ENCODE measurements at places on chromosomes 7 and 10. TPM values are rescaled to one million over a fixed set of nuclear protein-coding genes. Genes with fewer than 3 reads are reported as not detected.
A peak's percentile ranks its signal among the peaks of the same experiment; 100 is the strongest.

The NEBL gene
- not detected for total RNA-seq

The INPP5A gene
- 9.9 TPM for total RNA-seq

The LRRC17 gene
- 0.30 TPM for total RNA-seq

The BAZ1B gene
- total RNA-seq = 103 TPM

The MYO3A gene
- not detected for total RNA-seq

The GATA3 gene
- 52.0 TPM for total RNA-seq

DNA sequence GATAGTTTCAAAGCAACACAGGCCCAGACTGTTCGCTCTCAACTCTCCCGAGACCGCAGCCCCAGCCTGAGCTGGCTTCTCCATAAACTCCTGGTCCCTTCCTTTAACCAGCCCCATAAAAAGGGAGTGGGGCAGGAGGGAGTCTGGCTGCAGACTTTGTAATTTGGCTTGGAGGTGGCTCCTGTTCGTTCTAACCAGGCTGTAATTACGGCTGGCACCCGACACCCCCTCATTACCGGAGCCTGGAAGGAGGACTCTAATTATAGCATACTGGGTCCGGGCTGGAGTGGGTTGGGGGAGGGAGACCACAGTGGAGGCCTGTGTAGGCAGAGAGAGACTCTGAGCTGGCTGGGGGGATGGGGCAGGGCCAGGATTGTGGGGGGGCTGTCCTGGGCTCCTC lies 49.7 kb downstream of the UNC5B start:
- peaks cover 3% of the 10 kb centered on the region for H3K27me3 ChIP-seq
- no peak overlapping the region for H3K4me3 ChIP-seq
- H3K4me1 ChIP-seq = no peaks in the 10 kb centered on the region
- no peak for DNase-seq

DNA sequence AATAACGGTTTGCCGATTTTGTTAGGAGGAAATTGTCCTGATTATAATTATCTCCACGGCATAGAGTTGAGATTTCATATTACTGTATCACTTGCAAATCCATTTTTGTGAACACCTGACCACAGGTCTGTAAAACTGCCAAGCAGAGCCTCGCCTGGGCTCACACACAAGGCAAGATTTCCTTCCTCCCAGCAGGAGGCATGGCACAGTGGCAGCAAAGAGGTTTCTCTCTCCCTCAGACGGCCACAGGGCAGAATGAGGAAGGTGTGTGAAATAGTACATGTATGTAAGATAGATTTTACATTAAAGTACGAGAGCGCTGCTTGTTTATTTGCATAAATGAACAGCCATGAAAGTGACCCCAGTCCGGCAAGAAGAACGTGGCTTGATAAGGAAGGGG lies 130.1 kb downstream of the CELF2 start:
- H3K4me1 ChIP-seq = peaks cover 96% of the 10 kb centered on the region
- peak overlapping the region; percentile 48 for H3K4me3 ChIP-seq
- peaks cover 14% of the 10 kb centered on the region for H3K36me3 ChIP-seq
- peak overlapping the region; percentile 99 for H3K27ac ChIP-seq
- DNase-seq = peak; percentile 47

DNA sequence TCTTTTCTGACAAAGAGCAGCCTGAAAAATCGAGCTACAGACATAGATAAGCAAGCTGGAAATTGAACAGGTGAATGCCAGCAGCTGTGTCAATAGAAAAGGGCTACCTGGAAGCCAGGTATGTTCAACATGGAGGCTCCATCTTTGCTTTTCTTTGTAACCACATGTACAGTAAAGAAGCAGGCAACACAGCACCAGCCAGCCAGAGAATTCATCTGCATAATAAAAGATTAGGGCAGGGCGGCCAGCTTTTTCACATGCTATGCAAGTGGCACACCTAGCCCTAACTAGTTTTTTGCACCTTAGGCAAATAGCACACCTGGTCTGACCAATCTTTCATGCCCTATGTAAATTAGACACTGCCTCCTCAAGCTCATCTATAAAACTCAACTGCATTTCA lies 25.7 kb downstream of the COG5 start:
- peaks cover 9% of the 10 kb centered on the region for H3K4me1 ChIP-seq
- no peaks in the 10 kb centered on the region for H3K27me3 ChIP-seq
- peaks cover 54% of the 10 kb centered on the region for H3K36me3 ChIP-seq

DNA sequence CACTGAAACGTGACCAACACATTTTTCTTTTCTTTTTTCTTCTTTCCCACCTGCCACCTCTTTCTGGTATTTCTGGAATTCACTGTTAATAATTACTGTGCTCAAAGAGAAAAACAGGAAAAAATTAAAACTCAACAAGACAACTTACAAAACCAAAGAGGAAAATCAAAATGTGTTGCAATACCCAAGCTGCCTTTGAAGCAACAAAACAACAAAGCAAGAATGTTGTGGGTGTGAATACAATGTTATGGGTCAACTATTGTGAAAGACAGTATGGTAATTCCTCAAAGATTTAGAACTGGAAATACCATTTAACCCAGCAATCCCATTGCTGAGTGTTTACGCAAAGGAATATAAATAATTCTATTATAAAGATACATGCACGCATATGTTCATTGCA lies 415.1 kb downstream of the GFRA1 start:
- no peaks in the 10 kb centered on the region for H3K27me3 ChIP-seq
- H3K36me3 ChIP-seq = no peaks in the 10 kb centered on the region
- H3K27ac ChIP-seq = no peak overlapping the region
- no peak for DNase-seq
- no peak overlapping the region for H3K4me3 ChIP-seq

- no peaks in the 10 kb centered on the region for H3K4me1 ChIP-seq
- peaks cover 41% of the 10 kb centered on the region for H3K27me3 ChIP-seq
- H3K36me3 ChIP-seq = no peaks in the 10 kb centered on the region
- no peak overlapping the region for H3K27ac ChIP-seq
Observed at GRCh38 chr7:120865191-120865981, 7.4 kb upstream of the TSPAN12 start.

DNA sequence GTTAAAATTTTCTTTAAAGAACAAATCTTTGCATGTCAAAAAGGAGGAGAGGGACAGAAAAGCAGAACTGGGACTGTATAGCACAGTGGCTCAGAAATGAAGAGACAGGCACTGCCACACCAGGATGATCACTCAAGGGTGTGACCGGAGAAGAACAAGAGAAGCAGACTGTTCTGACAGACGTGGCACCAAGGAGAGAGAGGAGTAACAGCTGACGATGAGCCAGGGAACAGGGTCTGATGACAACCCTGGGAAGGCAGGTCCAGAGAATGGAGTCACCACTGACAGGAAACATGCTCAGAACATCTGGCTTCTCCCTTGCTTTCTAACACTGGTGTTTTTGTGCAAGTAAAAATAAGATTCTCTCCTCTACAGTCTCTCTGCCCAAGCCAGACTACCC lies 14.6 kb upstream of the VAX1 start:
- no peaks in the 10 kb centered on the region for H3K36me3 ChIP-seq
- H3K4me3 ChIP-seq = no peak overlapping the region
- H3K4me1 ChIP-seq = no peaks in the 10 kb centered on the region
- DNase-seq = no peak
- no peak overlapping the region for H3K27ac ChIP-seq
- peaks cover 37% of the 10 kb centered on the region for H3K27me3 ChIP-seq

DNA sequence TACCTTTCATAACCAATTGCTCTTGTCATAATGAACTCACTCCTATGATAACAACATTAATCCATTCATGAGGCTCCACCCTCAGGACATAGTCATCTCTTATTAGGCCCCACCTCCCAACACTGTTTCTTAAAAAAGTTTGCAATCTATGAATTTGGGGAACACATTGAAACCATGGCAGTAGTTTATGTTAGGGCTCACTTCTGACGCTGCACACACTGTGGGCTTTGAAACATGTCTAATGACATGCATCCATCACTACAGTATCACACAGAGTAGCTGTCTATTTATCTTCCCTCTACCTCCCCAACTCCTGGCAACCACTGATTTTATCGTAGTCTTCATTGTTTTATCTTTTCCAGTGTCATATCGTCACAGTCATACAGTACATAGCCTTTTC lies 299.8 kb downstream of the GLRX3 start:
- DNase-seq = no peak
- H3K36me3 ChIP-seq = no peaks in the 10 kb centered on the region
- H3K4me3 ChIP-seq = no peak overlapping the region
- no peaks in the 10 kb centered on the region for H3K27me3 ChIP-seq

DNA sequence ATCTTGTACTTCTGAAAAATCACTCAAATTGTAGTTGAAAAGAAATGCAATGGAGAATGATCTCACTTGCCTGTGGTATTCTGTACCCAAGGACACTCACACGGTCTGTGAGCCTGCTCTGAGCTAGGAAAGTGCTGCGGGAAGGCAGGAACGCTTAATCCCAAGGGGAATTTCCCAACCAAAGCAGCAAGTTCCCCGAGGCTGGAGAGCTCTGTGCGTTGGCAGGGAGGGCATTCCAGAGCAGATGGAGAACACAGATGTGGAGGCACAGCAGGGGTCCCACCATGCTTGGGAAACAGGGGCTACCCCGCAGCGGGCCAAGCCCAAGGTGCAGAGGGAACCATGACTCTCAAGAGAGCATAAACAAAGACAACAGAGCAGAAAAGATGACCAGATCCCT lies 13.6 kb downstream of the SVIL start:
- no peaks in the 10 kb centered on the region for H3K27me3 ChIP-seq
- H3K27ac ChIP-seq = no peak overlapping the region
- H3K36me3 ChIP-seq = no peaks in the 10 kb centered on the region
- H3K4me3 ChIP-seq = no peak overlapping the region
- no peak for DNase-seq

GRCh38 chr10:1376384-1376945 lies 320.3 kb downstream of the WDR37 start:
- H3K36me3 ChIP-seq = no peaks in the 10 kb centered on the region
- no peak overlapping the region for H3K4me3 ChIP-seq
- peaks cover 24% of the 10 kb centered on the region for H3K27me3 ChIP-seq

- no peak overlapping the region for H3K4me3 ChIP-seq
- no peaks in the 10 kb centered on the region for H3K27me3 ChIP-seq
- H3K4me1 ChIP-seq = peaks cover 13% of the 10 kb centered on the region
- no peaks in the 10 kb centered on the region for H3K36me3 ChIP-seq
Observed at GRCh38 chr10:78542521-78542920, 508.9 kb downstream of the RPS24 start.

DNA sequence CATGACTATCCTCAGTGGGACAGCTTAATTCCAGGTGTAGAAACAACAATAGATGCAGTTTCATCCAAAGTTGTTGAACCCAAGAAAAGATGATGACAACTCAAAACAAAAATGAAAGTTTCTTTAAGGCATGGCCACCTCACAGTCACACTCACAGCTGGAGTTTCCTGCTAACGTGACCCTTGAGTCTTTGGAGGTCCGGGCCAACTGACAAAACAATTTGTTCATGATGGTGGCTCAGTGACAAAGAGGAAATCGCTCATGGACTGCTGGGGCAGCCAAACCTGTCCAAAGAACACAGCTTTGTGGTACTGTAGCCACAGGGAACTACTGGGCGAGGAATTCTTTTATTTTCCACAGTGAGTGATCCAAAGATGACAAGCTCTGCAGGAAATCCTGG lies 96.0 kb upstream of the JCAD start:
- DNase-seq = no peak
- H3K4me1 ChIP-seq = peaks cover 13% of the 10 kb centered on the region
- H3K4me3 ChIP-seq = no peak overlapping the region
- no peaks in the 10 kb centered on the region for H3K36me3 ChIP-seq

DNA sequence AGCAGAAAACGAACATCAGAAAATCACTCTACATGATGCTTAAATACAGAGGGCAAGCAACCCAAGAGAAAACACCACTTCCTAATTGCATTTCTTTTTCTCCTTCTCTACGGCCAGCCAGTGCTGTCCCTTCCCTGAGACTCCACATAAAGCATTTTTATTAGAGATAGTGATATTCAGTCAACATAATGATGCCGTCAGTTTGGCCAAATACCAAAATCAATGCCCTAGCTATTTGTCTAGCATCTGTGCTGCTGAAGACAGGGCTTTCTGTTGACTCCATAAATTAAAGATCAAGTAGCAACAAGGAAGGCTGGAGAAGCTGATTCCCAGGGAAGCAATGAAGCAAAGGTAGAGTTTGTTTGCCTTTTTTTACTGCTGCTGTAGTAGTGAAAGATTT lies 1024.9 kb downstream of the REEP3 start:
- H3K4me1 ChIP-seq = no peaks in the 10 kb centered on the region
- no peak for DNase-seq
- no peak overlapping the region for H3K27ac ChIP-seq

Data from activated CD4-positive, alpha-beta T cell treated with anti-CD3 and anti-CD28 coated beads, Interleukin-2, amount 10 ng/mL, durations not matched to agents 7 days and 5 days (primary cell).